ENCODE measurements at places on chromosomes 7 and 10.

- DNase-seq = no peak
Measured at GRCh38 chr7:2607122-2607922, 24.5 kb upstream of the TTYH3 start.

- no peak for DNase-seq
Measured at GRCh38 chr7:132225216-132226030, 350.8 kb downstream of the PLXNA4 start.

DNA sequence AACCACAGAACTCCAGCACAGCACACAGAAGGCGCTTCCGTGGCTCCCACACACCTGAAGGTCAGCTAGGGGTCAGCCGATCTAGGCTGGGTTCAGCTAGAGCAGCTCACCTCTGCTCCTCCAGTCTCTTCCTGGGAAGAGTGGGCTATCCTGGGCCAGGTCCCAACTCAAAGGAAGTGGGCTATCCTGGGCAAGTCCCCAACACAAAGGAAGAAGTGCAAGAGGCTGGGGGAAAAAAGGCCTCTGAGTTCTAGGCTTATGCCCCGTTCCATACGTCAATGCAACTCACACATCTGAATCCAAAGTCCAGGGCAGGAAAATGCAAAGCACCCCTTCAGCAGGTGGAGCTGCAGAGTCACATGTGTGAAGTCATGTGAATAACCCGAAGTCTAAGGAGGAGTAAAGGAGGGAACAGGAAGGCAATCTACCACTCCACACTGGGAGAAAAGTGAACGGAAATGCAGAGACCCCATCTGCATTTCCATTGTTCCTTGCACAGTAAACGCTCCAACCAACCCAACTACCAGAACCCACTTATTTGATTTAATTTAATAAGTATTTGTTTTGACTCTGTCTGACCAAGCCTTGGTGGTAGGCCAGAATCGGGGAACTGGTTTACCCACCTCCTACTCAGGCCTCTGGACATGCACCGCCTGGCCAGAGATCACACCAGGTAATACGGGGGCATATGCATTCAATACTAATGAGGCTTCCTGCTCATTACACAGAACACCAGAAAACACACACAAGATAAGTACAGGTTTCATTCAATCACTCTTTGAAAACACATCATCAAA, 95.5 kb upstream of the RNF32 start:
- no peak for DNase-seq

GRCh38 chr10:93806903-93807302, 49.2 kb downstream of the LGI1 start:
- no peak for DNase-seq

DNA sequence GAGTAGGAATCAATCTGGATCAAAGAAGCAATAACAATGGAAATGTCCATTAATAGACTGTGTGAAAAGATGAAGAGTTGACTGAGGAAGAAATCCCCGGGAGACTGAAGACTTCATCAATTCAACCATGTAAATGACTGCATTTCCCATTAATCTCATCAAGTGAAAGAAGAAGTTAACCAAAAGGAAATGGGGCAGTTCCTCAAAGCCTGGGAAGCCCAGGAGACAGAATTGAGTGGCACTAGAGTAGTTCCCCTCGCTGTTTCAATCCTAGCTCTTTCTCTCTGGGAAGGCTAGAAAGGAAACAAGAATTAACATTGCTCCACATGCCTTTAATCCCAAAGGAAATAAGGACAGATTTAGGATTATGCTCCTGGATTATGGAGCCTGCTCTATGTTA, 4.8 kb upstream of the OR6V1 start:
- no peak for DNase-seq

DNA sequence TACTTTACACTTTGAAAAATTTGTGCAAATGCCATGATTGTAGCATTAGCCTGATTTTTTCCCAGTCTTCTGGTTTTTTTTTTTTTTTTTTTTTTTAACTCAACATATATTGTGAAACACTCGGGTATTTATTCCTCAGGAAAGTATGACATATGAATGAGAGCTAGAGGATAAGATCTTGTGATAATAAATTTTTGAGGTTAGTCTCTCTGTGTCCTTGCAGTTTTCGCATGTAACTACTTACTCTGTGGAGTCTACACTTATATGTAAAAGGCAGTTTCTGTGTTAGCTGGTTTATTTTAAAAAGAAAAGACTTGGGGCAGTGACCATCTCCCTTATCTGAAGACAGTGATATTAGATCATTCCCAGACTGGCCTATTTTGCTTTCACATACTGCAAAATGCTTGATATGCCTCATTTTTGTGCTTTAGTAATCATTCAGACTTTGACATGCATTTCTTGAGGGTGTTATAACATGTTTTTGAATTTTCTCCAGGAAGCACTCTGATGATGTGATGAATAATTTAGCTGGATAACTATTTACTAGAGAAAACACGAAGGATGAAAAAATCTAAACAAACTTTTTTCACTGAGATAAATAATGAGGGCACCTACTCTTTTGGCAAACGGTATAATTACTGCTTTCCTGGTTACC, 371.0 kb downstream of the NRG3 start:
- DNase-seq = no peak

DNA sequence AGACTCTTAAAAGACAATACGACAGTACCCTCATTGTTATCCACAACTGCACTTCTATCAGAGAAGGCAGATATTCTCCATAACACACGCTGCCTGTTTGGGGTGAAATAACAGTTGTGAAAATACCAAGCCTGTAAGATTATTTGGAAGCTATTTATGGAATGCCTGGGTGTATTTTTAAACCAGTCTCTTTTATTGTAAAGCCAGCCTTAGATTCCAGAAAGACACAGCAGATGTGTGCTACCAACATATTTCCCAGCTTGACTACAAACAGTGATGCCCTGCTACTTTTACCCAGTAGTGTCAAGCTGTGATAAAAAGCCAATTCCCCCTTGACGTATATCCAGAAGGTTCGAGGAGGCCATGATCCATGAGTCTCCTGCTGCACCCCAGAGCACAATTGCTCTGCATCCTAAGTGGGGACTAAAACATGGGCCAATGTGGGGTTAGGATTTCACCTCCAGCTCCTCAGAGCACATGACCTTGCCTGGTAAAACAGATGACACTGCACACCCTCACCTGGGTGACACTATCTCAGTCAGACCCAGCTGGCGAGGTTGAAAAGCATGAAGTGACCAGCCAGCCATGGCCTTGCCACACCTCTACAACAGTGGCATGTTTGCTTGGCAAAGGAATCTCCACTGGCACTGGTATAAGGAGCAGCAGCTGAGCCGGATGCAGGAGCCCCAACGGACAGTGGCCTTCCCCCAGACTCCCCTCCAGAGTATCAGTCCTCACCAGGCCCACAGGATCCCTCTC, 62.2 kb downstream of the GFRA1 start:
- no peak for DNase-seq

DNA sequence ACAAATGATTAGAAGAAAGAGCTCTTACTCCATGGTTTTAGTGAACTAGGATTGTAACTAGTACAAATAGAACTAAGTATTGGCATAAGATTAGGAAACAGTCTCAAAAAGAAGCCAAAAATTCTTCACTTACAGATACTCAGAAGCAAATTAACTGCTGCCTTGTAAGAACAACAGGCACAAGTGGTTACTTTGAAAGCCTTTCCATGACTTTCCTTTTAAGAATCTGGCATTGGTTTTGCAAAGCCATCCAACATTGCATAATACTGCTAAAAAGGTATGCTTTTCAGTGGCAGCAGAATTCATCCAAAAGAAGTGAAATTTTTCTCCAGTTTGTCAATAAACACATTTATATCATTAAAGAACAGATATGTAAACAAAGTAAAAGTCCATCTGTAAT, 126.8 kb upstream of the ODAD2 start:
- DNase-seq = no peak

DNA sequence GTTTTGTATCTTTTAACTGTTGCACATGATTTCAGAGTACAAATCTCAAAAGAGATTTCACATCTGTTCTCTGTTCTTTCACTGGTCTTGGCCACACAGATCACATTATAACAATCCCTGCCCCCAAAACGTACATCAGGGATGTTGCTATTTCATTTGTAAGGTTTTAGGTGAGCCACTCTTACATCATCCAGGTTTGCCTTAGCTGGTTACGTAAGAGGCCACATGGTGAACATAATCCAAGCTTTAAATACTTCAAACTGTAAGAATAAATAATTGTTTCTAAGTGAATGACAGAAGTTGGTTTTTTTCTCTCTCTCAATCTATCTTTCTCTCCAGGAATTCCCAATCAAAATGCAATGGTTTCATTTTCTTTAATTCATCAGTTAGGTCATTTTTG, 245.9 kb upstream of the HGF start:
- DNase-seq = no peak

DNA sequence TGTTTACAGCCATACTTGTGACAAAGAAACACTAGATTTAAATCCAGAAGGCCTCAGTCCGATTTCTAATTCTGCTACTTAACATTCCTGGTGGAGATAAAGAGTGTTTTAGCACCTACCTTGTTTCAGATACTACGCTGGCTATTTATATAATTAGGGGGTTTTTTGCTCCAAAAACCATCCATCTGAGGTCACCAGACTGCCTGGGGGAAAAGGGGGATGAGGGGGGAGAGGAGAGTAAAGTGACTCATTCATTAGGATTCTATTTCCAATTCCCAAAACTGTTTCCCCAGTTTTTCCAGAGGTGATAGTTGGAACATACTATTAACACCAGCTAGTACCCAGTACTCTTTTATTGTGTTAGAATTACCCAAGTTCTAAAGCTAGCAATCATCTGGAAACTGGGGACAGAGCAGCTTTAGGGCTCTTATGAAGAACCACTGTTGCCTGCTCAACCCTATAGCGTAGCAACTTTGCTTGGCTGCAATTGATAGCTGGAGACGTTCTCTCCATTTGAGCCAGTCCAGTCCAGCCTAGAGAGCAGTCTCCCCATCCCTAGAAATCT, 6.6 kb downstream of the GCC1 start:
- no peak for DNase-seq

- DNase-seq = no peak
Measured at GRCh38 chr7:114854369-114854768, 67.5 kb upstream of the MDFIC start.

DNA sequence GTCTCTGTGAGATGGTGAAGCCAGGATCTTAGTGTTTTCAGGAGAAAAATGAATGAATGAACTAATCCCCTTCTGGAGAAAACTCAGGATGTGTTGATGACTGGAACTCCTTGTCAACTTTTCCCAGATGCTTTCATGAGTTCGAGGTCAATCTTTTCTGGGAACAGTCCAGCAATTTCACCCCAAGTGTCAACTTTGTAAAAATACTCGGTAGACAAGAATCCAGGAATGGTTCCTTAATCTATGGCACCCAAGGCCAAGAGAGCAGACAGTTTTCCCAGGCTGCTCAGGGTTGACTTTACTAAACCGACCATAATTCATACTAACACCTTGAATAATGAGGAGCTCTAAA, 31.1 kb upstream of the LYZL1 start:
- DNase-seq = no peak

- no peak for DNase-seq
Measured at GRCh38 chr10:102354451-102354850, 41.1 kb upstream of the NFKB2 start.

GRCh38 chr7:153858355-153858754, 193.8 kb upstream of the DPP6 start:
- DNase-seq = no peak

- no peak for DNase-seq
Measured at GRCh38 chr7:121107923-121108498, 119.5 kb downstream of the CPED1 start.

DNA sequence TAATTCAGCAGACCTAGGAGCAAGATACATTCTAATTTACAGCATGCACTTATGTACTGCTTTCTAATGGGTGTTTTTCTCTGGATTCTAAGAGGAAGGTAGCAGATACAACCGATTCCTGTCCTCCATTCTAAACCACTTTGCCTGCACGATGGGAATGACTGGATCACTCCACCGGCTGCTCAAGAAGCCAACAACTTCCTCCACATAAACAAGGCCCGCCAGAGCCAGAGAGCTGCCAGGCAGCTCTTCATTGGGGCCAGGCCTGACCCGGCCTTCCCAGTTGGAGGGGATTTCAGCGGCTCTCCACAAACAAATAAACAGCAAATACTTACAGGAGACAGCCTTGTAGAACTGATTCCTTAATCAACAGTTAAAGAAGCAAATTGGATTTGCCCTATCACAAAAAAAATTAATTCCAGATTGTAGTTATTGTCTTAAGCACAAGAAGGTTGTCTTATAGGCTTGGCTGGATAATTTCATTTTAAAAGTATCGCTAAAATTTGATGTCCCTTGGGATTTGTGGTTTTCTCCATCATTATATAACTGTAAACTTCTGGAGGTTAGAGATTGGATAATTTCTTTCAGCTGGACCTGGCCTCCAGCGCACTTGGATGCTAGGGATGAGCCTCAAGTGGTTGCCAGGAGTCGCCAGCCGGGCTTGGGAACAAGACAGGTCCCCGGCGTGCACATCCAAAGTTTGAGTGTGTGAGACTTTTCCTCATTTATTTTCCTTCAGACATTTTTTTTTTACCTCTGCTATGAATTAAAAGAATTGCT, 20.9 kb downstream of the EBF3 start:
- DNase-seq = no peak

DNA sequence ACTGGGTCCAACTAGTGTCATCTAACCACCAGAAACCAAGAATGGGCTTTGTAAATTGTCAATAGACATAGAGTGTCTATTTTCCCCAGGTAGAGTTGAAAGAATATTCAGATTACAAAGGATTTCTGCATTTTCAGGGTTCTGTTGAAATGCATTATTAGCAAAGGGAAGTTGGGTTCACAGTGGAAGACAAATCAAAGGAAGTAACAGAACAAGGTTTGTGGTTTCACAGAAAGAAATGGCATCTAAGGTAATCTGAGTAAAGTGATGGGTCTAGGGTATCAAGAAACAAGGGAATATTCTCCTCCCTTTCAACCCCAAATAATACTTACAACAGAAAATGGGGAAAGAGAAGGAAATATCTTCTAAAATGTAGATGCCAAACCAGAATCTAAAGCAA, 25.8 kb downstream of the CEP41 start:
- no peak for DNase-seq

DNA sequence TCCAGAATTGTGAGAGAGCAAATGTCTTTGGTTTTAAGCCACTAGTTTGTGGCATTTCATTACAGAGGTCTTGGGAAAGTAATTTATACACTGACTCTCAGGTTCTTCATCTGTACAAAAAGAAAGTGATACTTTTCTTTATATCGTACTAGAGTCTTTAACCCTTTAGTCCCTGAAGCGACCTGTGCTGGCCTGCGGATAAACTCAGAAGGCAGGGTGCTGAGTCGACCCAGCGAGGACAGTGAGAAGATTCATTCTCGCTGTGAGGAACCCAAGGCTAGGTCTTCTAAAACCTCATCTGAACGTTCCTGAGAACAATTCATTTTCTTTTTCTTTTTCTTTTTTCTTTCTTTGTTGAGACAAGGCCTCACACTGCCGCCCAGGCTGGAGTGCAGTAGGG, 514.2 kb upstream of the MGMT start:
- DNase-seq = no peak

GRCh38 chr10:86553639-86554038, 32.0 kb upstream of the WAPL start:
- no peak for DNase-seq

- no peak for DNase-seq
Measured at GRCh38 chr7:32586291-32587221, 91.3 kb downstream of the AVL9 start.

All from activated effector memory CD4-positive, alpha-beta T cell treated with Interleukin-2 at 50 U/mL for 16 hours (primary cell).